ENCODE measurements at places on chromosomes 1 and 21. TPM values are rescaled to one million over a fixed set of nuclear protein-coding genes. Genes with fewer than 3 reads are reported as not detected.

DNA sequence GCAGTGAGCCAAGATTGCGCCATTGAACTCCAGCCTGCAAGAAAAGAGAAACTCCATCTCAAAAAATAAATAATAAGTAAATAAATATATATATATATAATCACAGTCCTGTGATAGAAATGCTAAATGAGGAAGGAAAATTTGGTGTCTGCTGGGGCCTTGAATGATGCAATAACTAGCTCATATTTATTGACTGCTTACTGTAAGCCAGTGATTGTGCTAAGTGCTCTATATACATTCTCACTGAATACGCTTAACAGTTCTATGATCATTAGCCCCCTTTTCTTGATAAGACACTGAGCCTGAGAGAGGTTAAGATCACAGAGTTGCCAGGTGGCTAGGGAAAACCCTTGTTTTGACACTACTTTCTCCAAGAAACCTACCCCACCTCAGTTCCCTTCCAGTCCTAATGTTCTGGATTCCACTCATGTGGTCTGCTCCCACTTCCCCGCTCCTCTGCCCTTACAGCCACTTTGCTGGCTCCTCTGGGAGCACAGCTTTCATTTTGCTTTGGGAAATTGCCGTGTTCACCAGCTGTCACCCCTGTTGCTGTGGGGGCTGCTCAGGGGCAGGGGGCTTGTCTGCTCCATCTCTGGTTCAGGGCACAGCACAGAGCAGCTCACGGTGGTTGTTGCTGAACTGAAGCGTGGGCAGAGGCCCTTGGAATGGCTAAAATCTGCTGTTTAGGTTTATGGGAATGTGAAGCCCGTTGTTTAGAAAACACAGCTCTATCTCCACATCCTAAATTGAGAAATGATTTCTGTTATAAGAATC, 2.5 kb upstream of the BMP8A start:
- no peak for DNase-seq

The FAM177B gene
- total RNA-seq = not detected

The LDLRAD2 gene
- 1.3 TPM for total RNA-seq

DNA sequence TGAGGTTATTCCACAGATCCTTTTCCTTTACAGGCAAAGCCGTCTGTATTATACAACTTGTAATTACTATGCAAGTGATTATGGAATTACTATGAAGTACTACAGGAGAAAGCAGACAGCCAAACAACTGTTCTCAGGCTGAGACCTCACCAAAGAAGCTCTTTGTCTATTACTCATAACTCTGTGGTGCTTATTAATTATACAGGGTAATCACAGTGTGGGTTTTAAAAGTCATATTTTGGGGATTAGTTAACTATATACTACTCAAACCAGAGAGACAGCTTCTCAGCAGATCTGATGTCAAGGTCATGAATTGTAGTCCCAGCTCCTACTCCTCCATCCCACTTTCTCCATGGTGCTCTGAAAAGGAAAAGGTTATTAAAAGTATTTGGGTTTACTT, 49.6 kb downstream of the CTTNBP2NL start:
- no peak for DNase-seq

The FLG2 gene
- not detected for total RNA-seq

DNA sequence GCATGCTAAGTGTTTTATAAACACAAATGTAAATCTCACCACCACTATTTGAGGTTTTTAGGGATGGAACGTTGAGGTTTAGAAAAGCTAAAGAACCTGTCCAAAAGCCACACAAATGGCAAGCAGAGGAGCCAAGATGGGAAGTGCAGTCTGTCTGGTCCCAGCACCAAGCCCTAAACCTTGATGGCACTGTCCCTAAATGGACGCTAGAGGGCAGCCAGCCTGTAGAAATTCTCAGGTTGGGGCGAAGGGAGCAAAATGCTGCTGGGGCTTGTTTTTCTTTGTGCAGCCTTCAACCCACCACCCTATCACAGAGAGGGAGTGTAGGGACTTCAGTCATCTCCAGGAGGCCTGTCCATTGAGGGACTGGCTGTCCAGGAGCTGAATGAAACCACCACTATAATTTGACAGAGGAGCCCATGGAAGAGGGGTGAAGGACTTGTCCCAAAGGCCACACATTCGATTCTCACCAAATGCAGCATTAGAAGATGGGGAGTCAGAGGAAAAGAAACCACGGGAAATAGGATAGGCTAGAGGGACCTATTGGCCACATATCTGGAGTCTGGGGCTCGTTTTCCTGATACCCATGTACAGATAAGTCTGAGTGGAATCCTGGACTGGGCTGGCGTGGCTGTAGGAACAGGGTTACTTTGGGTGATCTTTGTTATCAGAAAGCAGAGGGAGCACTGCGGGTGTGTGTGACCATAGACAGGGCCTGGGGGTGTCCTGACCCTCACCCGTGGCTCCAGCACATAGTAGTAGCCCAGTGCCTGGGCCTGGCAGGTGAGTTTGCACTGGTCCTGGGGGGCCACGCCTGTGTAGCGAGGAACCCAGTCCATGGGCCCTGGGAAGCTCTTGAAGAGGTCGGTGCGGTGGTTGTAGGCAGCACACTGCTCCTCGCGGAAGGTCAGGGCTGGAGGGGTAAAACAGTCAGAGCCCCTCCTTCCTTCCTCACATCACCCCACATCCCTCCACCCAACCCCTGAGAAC, 6.1 kb downstream of the ADAMTS4 start:
- DNase-seq = peak; percentile 61

DNA sequence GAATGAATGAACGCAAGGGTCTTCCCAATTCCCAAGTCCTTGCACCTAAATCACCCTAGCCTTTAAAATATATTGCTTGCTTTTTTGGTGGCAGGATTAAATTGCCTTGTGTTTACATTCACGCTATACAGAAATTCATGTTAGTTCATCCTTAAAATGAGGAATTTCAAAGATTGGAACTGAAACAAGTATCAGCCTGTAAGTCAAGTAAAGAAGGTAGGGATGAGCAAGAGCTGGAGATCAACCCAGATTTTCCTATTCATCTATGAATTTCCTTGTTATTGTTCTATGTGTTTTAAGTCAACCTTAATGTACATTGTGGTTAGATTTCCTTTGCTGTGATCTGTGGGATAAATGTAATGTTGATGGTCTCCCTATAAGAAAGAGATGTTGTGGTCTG, 248.2 kb downstream of the NFIA start:
- no peak for DNase-seq

- DNase-seq = no peak
Observed at GRCh38 chr21:14712121-14712715, 166.1 kb upstream of the SAMSN1 start.

DNA sequence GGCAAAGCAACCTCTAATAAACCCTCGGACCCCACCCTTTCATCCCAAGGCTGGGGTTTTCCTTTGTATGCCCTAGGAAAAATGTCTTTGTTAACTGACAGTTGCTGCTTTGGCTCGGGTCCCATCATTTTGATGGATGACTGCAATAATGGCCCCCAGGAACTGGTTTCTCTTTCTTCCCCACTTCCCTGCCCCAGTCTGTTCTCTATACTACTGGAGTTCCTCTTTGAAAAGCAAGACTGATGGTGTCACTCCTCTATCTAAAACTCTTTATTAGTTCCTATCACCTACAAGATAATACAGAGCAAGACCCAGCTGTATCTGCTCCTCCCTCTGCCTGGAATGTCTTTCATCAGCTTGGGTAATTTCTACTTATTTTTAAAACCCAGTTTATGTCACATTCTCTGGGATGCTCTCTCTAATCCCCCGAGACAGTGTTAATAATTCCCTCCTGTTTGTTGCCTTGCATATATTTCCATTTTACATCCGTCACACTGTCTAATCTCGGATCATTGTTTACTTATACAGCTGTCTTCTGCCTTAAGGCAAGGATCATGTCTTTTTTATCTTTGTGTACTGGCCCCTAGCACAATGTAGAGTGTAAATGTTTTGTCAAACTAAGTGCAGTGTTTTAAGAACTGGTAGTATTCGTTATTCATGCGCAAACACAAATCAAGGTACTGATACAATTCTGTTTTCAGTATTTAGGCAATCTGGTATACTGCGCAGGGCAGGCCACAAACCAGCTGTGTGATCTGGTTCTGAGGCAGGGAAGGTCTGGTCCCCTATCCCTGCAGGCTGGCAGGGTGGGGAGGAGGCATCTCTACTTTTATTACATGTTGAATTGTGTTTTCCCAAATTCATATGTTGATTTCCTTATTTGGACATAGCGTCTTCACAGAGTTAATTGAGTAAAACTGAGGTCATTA, 16.1 kb downstream of the SLAMF1 start:
- DNase-seq = no peak

DNA sequence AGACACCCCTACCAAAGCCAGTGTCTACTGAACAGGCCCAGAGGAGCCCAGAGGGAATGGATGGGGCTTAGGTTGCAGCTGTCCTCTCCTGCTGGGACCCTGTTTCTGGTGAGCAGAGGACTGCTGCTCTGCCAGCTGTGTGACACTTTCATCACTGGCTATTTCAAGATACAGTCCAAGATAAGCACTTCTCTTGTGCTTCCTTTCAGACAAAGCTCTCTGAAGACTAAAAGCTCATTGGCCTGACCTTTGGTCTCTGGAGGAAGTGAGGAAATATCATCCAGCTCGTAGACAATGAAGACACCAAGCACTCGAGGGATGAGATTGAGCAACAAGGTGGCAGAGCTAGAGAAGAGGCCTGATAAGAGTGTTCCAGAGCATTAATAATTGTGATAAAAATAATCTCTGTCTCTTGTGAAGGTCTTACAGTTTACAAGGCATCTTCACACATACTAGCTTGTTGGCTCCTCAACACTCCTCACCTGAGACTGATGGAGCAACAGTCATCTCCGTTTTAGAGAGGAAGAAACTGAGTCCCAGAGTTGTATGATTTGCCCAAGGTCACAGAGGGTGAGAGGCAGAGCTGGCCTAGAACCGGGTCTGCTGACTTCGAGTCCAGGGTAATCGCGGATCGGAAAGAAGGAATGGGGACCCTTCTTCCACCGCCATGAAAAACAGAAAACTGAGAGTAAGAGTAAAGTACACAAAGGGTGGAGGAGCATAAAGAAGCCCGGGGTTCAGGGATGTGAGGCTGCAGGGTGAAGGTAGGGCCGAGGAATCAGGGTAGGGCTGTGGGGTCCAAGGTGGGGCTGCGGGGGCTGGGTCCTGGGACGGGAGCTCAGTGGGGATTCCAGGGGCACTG, 666 bp downstream of the PAFAH2 start:
- no peak for DNase-seq

DNA sequence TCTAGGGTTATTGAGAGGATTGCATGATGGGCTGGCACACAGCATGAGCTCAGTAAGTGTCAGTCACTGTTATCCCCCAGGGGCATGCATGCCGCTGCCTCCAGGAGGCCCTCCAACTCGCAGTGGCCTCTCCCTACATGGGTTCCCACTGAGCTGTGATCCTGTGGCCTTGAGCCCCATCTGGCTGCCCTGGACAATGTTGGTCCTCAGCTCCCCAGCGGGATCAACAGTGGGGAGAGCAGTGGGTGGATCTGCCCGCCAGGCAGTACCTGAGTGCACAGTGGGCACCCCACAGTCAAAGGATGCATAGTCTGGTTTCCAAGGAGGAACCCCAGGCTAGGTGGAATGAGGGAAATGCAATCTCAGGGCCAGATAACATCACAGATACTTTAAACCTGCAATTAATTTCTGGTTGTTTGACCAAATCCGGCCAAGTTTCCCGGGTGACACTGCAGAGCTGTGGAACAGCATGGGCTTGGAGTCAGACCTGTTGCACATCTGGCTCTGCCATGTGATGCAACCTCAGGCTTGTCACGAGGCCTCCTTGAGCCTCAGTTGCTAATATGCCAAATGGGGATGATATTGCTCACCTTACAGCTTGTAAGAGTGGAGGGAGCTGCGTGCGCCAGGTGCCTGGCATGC, 9.3 kb downstream of the PADI3 start:
- no peak for DNase-seq

DNA sequence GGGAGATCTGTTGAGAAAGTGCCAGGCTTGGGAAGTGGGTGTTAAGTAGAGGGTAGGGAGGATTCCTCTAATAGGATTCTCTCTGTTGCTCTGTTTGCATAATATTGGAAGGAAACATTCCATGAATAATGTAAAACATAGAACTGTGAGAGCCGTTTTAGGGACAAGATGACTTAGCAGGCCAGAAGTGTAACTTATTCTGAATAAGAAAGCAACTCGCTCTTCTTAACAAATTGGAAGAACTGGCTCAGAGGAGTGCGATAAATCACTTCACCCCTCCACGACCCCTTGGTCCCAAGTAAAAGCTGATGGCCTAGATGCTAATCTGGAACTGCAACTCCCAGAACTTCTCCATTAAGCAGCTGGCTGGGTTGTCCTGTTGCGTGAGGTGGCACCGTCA, 19.1 kb downstream of the SIM2 start:
- no peak for DNase-seq

DNA sequence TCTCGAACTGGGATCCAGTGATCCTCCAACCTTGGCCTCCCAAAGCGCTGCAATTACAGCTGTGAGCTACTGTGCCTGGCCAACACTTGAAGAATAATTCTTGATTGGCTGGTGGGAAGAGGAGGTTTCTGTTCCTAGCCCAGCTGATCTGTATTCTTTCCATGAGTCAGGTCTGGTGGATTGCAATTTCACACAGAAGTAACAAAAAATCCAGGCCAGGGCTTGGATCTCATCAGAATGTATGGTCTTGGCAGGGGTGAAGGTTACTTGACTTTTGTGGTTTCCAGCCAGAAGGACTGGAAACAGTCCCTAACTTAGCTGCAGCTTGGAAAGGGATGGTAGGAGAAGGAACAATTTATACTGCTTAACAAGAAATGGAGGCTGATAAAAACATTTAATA, 5.1 kb upstream of the HP1BP3 start:
- no peak for DNase-seq

GRCh38 chr21:45811136-45811535, 167.6 kb downstream of the PCBP3 start:
- DNase-seq = no peak

The FAM72A gene
- 21.7 TPM for total RNA-seq

Data from endothelial cell (in vitro differentiated cells).